Small intestine (tissue), 16 donors: ENCODE measurements at places on chromosomes 1 and 21. TPM values are rescaled to one million over a fixed set of nuclear protein-coding genes. Genes with fewer than 3 reads are reported as not detected.

- peaks cover 8% of the 10 kb centered on the region for H3K4me1 ChIP-seq
- H3K27me3 ChIP-seq: no peaks in the 10 kb centered on the region
- H3K4me3 ChIP-seq: no peak overlapping the region
- peaks cover 8% of the 10 kb centered on the region for H3K36me3 ChIP-seq
These were observed 4.1 kb downstream of the MRPL9 start for GRCh38 chr1:151759241-151759640.

- no peaks in the 10 kb centered on the region for H3K36me3 ChIP-seq
- H3K4me1 ChIP-seq: no peaks in the 10 kb centered on the region
- DNase-seq: peak; percentile 22
- H3K4me3 ChIP-seq: no peak overlapping the region
- H3K27me3 ChIP-seq: no peaks in the 10 kb centered on the region
These were observed 25.5 kb upstream of the CAP1 start for GRCh38 chr1:40014812-40015594.

- no peaks in the 10 kb centered on the region for H3K36me3 ChIP-seq
- H3K4me1 ChIP-seq: no peaks in the 10 kb centered on the region
- DNase-seq: no peak
- no peak overlapping the region for H3K4me3 ChIP-seq
These were observed 878 bp downstream of the OR11L1 start for GRCh38 chr1:247840818-247841217.

- no peaks in the 10 kb centered on the region for H3K27me3 ChIP-seq
- H3K36me3 ChIP-seq: no peaks in the 10 kb centered on the region
- no peak overlapping the region for H3K4me3 ChIP-seq
- no peaks in the 10 kb centered on the region for H3K4me1 ChIP-seq
- DNase-seq: no peak
- no peak overlapping the region for H3K27ac ChIP-seq
These were observed 244.8 kb upstream of the RGS18 start for GRCh38 chr1:191913260-191913977.

Gene TMEM79
- 2.2 TPM for polyA plus RNA-seq

Gene CYP4Z1
- polyA plus RNA-seq: 0.10 TPM

GRCh38 chr1:173099166-173099565, 48.4 kb upstream of the TNFSF18 start:
- H3K4me1 ChIP-seq: no peaks in the 10 kb centered on the region
- H3K4me3 ChIP-seq: no peak overlapping the region
- no peak for DNase-seq
- H3K27me3 ChIP-seq: no peaks in the 10 kb centered on the region

GRCh38 chr1:89484092-89485038, 40.3 kb upstream of the LRRC8B start:
- no peaks in the 10 kb centered on the region for H3K36me3 ChIP-seq
- no peaks in the 10 kb centered on the region for H3K4me1 ChIP-seq
- no peak overlapping the region for H3K27ac ChIP-seq
- H3K4me3 ChIP-seq: no peak overlapping the region
- DNase-seq: no peak

Gene NR1I3
- polyA plus RNA-seq: 4.9 TPM

DNA sequence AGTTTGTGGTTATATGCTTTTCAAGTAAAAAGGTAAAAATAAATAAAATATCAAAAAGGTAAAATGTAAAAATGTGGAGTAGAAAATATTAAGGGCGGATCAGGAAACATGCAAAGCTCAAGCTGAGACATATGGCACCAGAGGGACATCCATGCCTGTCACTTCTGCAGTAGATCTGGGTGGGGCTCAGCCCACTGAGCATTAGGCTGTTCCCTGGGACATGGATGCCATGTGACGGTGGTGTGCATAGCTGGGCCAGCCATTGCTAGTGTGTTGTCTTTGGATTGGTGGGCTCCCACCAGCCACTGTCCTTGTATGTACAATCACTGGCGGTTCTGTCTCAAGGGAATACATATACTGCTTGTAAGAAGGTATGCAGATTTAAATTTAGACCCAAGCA, 3.0 kb downstream of the TTC13 start:
- H3K27me3 ChIP-seq: no peaks in the 10 kb centered on the region
- peaks cover 14% of the 10 kb centered on the region for H3K4me1 ChIP-seq
- H3K4me3 ChIP-seq: no peak overlapping the region
- H3K36me3 ChIP-seq: no peaks in the 10 kb centered on the region
- H3K27ac ChIP-seq: no peak overlapping the region
- no peak for DNase-seq

Gene FAM110D
- 3.1 TPM for polyA plus RNA-seq

GRCh38 chr1:211788626-211789025, 41.9 kb downstream of the LPGAT1 start:
- H3K4me3 ChIP-seq: no peak overlapping the region
- peaks cover 4% of the 10 kb centered on the region for H3K36me3 ChIP-seq
- no peak for DNase-seq
- H3K27ac ChIP-seq: no peak overlapping the region

DNA sequence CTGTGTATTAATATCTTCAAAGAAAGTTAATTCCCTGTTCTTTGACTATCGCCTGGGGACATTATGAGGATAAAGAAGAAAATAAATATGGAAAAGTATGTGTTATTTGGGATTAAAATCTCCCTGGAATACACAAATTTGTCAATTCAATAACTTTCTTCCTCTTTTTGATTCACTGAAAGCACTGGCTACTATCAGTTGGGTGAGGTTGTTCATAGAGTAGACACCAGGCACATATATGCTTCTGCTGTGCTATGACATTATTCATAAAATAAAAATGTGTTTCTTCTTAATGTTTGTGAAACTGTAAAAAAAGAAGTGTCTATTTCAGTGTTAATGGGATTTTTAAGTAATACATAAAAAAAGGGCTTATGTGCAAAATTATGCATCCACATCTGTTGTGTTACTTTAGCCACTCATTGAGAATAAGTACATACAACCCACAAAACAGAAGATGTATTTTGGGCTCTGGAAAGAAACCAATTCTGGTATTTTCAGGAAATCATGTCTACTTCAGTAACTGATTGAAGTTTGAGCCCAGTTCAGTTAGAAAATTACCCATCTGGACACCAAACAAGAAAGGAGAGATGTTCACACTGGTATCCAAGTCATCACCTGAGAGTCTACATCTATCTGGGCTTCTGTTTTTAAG, 169.4 kb downstream of the GABPA start:
- peaks cover 10% of the 10 kb centered on the region for H3K4me1 ChIP-seq
- DNase-seq: no peak
- no peaks in the 10 kb centered on the region for H3K36me3 ChIP-seq
- no peak overlapping the region for H3K4me3 ChIP-seq
- H3K27ac ChIP-seq: no peak overlapping the region

DNA sequence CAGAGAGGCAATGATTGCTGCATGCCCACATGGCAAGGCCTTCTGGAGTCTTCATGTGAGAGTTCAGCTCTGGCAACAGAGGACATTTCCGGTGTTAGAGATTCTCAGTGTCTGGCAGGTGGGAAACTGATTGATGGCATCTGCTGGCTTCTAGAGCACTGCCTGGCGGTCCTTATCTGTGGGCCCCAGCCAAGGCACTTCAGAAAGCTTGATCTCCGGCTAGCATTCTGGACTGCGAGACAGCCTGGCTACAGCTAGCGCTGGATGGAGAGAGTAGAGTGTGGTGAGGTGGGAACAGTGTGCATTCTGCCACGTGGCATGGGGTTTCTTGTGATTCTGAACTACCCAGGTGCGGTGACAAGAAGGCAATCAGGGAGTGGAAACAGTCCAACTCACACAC, 9.4 kb downstream of the ZNF678 start:
- H3K4me1 ChIP-seq: no peaks in the 10 kb centered on the region

DNA sequence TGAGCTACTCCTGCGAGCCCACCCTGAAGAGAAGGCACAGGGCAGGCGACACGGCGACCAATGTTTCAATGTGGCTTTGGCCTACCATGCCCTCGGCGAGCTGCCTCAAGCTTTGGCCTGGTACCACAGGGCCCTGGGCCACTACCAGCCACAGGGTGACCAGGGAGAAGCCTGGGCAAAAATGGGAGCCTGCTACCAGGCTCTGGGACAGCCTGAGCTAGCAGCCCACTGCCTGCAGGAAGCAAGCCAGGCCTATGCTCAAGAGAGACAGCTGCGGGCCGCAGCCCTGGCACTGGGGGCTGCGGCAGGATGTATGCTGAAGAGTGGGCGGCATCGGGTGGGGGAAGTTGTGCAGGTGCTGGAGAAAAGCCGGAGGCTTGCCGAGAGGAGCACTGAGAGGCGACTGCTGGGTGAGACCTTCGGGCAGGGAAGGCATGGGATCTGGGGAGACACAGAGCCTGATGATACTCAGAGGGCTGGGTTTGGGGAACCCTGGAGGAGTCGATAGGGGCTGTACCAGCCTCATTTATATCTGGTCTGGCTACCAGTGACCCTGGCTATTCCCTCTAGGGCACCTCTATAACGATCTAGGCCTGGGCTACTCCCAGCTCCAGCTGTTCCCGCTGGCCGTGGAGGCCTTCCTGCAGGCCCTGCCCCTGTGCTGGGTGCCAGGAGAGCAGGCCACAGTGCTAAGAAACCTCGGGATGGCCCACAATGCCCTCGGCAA, 2.3 kb downstream of the TTC24 start:
- no peak for DNase-seq
- H3K27me3 ChIP-seq: no peaks in the 10 kb centered on the region
- no peaks in the 10 kb centered on the region for H3K36me3 ChIP-seq
- H3K4me1 ChIP-seq: no peaks in the 10 kb centered on the region
- H3K27ac ChIP-seq: no peak overlapping the region
- H3K4me3 ChIP-seq: no peak overlapping the region

DNA sequence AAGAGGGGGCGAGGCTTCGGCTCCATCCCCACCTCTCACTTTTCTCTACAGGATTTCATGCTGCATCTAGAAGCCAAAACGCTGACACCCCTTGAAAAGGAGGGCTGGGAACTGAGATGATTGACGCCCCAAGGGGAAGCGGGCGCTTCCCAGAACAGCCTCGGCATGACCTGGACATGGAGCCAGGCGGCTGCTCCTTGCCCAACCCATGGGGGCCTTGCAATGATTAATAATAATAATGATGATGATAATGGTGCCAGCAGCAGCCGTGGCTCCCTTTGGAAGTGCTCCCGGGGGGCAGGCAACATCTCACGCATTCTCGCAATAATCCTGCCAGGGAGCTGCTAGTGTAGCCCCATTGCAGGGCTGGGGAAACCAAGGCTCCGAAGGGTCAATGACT, 78.2 kb downstream of the RAP1GAP start:
- H3K4me1 ChIP-seq: no peaks in the 10 kb centered on the region
- H3K27ac ChIP-seq: no peak overlapping the region
- DNase-seq: no peak
- no peak overlapping the region for H3K4me3 ChIP-seq
- H3K36me3 ChIP-seq: peaks cover 18% of the 10 kb centered on the region
- H3K27me3 ChIP-seq: no peaks in the 10 kb centered on the region

GRCh38 chr1:206784471-206784903, 12.2 kb upstream of the IL10 start:
- no peak overlapping the region for H3K27ac ChIP-seq
- no peaks in the 10 kb centered on the region for H3K27me3 ChIP-seq
- DNase-seq: peak; percentile 48
- no peak overlapping the region for H3K4me3 ChIP-seq

Gene CGN
- 286 TPM for polyA plus RNA-seq

DNA sequence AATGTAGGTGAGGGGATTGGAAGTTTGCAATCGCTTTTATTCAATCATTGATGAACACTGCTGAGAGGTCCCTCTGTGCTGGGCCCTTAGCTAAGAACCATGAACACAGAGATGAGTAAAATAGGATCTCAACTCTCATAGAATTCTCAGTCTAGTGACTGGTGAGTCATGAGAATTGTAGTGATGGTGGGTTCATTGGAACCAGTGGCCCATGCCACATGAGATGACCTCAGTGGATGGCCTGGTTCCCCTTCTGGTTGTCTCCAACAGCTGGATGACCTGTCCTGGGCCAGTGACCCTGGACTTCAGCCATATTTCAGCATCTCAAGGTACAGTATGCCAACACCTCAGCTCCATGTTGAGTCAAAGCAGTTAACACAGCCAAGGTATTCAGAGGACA, 21.3 kb upstream of the S100A10 start:
- no peak overlapping the region for H3K27ac ChIP-seq
- no peak overlapping the region for H3K4me3 ChIP-seq
- DNase-seq: no peak
- H3K27me3 ChIP-seq: no peaks in the 10 kb centered on the region
- H3K36me3 ChIP-seq: no peaks in the 10 kb centered on the region
- no peaks in the 10 kb centered on the region for H3K4me1 ChIP-seq

DNA sequence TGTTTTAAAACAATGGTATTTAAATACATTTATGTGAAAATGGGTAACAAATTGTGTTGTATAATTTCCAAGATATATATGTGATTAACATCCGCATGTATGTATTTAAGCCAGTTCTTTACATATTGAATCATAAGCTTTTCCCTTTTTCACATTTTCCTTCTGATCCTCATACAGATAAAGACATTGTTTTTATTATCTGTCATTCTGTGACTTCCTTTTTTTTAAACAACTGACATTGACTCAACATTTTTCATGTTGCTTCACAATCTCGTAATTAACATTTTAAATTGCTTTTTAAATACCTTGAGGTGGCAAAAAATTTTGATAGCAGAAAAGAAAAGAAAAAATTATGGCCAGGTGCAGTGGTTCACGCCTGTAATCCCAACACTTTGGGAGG, 1.4 kb downstream of the STXBP3 start:
- H3K36me3 ChIP-seq: no peaks in the 10 kb centered on the region
- no peaks in the 10 kb centered on the region for H3K27me3 ChIP-seq
- H3K4me1 ChIP-seq: no peaks in the 10 kb centered on the region
- no peak for DNase-seq

Gene GNPAT
- polyA plus RNA-seq: 43.4 TPM

DNA sequence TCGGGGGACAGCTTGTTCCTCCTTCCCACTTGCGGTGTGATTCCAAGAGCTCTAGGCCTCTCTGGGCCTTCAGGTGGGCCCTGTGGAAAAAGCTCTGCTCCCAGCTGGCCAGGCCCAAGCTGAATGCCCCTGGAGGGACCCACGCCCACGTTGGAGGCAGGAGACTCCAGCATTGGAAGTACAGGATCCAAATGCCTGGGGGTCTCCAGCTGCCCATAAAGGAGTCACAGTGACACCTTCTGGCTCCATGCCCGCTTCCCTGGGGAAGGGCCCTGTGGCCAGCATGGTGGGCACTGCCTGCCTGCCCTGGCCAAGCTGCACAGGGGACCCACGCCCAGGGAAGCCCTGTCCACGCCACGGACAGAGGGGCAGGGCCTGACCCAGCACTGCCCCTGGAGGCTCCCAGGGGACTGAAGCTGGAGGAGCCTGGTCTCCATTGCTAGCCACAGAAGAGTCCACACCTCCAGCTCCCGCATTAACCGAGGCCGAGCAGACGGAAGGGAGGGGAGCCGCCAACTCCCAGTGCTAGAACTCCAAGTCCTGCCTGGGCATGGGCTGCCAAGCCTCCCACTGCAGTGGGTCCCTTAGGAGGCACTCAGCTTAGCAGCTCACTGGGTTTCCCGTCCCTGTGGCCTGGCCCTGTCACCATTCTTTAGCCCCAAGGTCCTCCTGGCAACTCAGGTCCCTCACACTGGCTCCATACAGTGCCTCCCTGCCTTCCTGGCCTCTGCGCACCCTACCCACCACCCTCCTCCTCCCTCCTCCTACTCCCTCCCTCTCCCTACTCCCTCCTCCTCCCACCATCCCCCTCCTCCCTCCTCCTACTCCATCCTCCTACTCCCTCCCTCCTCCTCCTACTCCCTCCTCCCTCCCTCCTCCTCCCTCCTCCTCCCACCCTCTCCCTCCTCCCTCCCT, 41.9 kb downstream of the WNT9A start:
- no peaks in the 10 kb centered on the region for H3K36me3 ChIP-seq
- H3K27me3 ChIP-seq: no peaks in the 10 kb centered on the region
- no peak for DNase-seq
- H3K4me1 ChIP-seq: no peaks in the 10 kb centered on the region
- no peak overlapping the region for H3K27ac ChIP-seq
